ENCODE measurements at places on chromosomes 13 and 19.

GRCh38 chr13:104872153-104872552, 1663.3 kb downstream of the EFNB2 start:
- no peak for DNase-seq

GRCh38 chr13:49407068-49407467, 36.8 kb downstream of the CAB39L start:
- no peak for DNase-seq

GRCh38 chr13:84118839-84119409, 236.7 kb upstream of the SLITRK1 start:
- no peak for DNase-seq

GRCh38 chr19:17125062-17125727, 49.6 kb downstream of the MYO9B start:
- DNase-seq, result no peak

DNA sequence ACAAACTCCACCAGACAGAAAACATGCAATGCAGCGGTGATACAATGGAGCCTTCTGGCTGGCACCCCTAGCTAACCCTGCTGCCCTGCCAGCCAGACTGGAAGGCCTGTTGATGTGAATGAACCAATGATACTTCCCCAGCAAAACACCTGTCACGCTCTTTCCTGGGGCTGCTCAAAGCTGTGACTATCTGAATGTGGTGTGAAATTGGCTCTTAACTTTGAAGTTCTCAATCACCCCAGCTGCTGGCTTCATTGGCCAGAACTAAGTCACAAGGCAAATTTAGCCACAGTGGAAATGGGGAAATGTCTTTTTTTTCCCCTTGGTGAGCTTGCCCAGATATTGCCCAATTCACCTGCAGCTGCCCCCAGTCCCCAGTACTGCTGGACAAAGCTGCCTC, 147.3 kb downstream of the SLC7A1 start:
- no peak for DNase-seq

- no peak for DNase-seq
Observed at GRCh38 chr19:29154163-29154562, 58.8 kb downstream of the UQCRFS1 start.

DNA sequence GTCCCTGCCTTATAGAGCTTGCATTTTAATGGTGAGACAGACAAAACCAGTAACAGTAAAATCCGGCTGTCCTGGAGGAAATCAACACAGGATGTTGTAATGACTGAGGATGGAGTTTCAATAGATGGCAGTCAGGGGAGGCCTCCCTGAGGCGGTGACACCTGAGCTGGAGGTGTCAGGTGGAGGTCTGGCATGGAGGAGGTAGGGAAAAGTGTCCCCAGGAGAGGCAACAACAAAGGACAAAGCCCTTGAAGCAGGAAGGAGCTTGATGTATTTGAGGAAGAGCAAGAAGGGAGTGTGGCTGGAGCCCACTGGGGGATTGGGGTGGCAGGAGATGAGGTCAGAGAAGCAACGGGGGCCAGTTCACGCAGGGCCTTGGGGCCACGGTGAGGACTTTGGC, 7.8 kb downstream of the GRIN2D start:
- no peak for DNase-seq

DNA sequence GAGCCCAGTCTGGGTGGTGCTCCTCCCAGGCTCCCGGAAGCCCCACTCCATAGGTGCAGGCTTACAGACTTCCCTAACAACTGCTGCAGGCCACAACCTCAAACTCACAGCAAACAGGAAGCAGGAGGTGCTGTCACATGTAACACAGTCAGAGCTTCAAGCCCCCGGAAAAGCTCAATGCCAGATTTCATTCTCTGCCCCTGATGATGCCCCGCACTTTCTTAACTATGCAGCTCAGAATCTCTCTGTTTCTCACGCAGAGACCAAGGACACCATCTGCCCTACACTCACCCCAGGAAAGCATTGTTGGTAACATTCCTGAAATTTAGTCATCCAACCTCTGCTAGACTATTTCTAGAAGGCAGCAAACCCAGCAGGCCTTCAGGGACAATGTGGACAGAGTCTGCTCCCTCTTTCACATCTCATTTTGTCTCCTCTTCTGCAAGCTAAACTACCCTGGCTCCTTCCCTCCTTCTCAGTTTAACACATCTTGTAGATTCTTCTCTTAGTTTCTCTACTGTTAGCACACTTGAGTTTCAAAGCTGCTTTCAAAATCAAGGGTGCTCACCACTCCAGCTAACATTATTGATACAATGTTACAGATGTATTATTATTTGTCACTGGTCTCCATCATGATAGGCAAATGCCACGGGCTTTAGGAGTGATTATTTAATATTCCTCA, 162.5 kb downstream of the KCTD12 start:
- DNase-seq, result no peak
